HCT116 (cell line): ENCODE measurements at places on chromosomes 7 and 10.

DNA sequence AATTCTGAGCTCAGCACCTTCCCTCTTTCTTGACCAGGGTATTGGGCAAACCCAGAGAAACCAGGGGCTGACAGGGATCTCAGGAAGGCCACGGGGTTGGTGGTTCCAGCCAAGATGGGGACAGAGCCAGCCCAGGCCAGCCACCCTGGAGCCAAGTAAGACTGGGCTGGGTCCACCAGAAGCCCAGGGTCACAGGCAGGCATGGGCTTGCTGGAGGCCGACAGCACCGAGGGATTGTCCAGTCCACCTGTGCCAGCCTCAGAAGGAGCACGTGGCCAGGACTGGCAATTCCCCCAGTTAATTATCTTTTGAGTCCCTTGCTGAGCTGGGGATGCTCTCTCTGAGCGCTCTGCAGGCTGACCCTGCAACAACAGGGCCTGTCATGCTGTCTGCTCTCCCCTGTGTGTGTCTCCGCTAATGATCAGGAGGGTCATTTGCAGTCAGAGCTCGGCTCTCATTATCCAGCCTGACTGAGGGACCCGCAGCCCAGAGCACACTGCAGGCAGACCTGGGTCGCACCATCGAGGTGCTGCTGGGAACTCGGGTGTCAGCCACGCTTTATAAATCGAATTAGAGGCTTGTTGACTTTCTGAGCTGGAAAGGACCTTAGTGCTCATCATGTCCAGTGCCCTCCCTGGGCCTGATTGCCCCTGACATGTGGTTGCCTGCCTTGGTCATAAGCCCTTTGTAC is 69.5 kb upstream of the PPIF start:
- DNase-seq: no peak

DNA sequence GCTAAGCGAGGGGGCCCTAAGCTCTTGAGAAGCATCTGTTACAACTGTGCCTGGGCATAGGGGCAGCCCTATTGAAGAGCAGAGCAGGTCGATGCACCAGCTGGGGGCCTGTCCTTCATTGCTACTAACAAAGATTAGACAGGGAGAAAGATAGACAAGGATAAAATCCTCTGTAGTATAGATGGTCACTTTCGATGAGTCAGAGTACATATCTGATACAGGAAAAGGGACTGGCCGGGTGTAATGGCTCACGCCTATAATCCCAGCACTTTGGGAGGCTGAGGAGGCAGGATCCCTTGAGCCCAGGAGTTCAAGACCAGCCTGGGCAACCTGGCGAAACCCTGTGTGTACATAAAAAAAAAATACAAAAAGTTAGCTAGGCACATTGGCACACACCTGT is 13.6 kb downstream of the OPTN start:
- DNase-seq: no peak

GRCh38 chr7:80622541-80622940 is 15.9 kb upstream of the CD36 start:
- no peak for DNase-seq

- no peak for DNase-seq
Observed at GRCh38 chr7:77797734-77798393, 370 bp downstream of the TMEM60 start.

DNA sequence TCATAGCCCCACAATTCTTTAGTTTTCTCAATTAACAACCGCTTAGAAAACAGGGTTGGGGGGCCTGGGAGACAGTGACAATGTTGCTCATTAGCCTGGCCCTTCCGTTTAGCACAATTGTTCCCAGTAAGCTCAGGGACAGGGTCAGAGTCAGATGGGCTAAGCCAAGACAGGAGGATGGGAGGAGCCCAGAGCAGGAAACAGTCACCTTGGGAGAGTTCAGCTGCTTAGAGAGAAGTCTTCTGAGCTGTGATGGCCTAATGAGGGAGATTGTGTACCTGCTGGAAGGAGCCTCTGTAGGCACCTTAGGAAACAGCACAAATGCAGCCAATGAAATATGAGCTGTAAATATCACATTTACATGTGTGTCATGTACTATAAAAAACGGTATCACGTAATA is 35.9 kb downstream of the SVOPL start:
- no peak for DNase-seq

DNA sequence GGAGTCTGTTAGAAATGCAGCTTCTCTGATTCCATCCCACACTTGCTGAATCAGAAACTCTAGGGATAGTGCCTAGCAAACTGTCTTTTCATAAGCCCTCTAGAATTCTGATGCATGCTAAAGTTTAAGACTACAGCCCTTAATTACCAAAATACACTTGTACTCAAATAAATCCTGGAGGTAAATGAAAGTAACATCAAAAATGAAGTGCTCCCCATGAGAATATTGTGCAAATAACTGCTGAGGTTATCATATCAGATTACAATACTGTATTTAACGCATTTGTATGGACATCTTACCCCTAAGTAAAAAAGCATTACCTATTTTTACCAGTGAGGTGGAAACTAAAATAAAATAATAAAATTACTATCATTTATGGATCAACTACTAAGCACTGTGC is 104.7 kb downstream of the CHCHD3 start:
- DNase-seq: no peak
